MG63 (cell line): ENCODE measurements at places on chromosomes 6 and 20.

DNA sequence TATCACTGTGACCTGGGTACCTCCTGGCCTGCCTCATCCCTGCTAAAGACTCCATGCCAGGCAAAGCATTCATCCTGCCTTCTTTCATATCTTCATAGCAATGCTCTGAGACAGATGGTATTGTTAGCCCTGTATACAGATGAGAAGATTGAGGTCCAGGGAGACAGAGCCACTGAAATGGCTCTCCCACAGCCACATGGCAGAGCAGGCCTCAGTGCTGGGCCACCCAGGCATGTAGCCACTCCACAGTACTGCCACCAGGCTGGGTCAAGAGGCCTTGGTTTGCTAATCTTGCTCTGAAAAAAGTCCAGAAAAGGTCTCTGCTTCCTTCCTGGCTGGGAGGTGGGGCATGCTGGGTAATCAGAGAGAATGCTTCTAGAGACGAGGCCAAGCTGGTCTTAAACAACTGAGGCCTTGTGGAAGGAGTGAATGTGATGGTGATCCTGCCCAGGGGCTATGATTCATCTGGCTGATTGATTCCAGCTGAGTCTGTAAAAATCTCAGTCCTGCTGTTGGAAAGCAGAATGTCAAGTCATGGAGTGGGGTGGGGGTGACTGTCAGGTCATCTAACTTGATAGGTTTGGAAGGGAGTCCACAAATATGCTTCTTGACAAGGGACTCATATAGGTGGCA is 29.8 kb downstream of the HM13 start:
- DNase-seq: peak; percentile 85

DNA sequence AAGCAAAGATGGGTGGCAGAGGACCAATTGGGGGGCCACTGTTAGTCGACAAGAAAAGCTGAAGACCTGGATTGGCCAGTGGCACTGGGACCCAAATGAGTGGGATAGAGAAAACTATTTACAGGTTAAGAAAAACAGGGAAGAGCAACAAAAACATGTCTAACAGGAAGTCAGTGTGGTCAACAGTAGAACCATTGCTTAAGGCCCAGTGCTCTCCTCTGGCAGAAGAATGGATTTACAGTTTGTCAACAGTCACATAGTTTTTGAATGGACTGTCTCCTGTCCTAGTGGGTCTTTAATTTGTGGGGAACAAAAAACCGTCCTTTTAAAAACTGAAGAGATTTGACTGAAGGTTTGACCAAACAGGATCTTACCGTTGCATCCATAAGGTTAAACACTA is 12.1 kb upstream of the WTAP start:
- DNase-seq: no peak

DNA sequence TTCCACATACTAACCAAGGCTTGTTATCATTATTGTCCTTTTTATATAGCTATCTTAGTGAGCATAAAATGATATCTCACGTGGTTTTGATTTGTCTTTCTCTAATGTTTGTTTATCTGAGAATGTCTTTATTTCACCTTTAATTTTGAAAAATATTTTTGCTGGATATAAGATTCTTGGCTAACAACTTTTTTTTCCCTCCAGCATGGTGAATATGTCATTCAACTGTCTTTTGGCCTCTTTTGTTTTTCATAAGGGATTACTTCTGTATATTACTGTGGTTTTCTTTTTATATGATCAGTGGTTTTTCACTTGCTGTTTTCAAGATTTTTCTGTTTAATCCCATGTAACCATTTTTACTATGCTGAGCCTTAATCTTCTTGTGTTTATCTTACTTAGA is 141.0 kb downstream of the GRM1 start:
- no peak for DNase-seq

- no peak for DNase-seq
These were observed 29.1 kb downstream of the OPN5 start for GRCh38 chr6:47810885-47811284.

GRCh38 chr20:62739581-62740285 is 31.1 kb downstream of the NTSR1 start:
- peak; percentile 85 for DNase-seq

GRCh38 chr6:116764961-116765841 is at the start of gene FAM162B:
Gene FAM162B (minus strand): TSS chr6:116765719. CDS start chr6:116765576, 143 bp downstream.
- DNase-seq: peak; percentile 38
